Activated naive CD4-positive, alpha-beta T cell treated with anti-CD3 and anti-CD28 coated beads for 36 hours (primary cell): ENCODE measurements at places on chromosomes 5 and 9.

DNA sequence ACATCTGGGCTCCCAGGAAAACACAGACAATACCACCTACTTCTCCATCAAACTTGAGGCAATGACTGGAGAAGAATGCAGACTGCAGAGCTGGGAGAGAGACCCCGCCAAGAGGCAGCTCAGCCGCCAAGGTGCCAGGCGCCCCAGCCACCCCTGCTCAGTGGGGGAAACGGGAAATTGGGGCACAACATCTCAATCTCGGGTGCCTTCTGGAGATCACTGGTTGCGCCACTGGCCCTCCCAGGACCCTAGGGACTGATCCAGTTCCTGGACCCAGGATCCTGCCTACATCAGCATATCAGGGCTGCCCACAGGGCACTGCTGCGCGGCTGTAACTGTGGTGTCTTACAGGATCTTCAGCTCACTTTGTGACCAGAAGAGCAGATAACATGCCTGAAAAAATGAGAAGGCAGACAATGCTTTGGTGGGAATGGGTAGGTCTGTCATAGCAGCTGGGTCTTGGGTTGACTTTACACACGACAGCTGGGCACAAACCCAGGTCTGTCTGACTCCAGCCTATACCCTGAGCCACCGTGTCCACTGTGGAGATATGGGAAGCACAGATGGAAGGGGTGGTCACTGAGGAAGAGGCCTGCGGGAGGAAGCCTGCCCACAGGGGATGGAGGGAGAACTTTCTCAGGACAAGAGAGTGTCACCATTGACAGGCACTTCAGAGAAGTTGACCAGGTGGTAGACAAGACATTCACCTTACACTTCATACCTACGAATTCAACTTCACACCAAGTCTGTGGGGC is 135.2 kb upstream of the RAPGEF1 start:
- no peak for DNase-seq

DNA sequence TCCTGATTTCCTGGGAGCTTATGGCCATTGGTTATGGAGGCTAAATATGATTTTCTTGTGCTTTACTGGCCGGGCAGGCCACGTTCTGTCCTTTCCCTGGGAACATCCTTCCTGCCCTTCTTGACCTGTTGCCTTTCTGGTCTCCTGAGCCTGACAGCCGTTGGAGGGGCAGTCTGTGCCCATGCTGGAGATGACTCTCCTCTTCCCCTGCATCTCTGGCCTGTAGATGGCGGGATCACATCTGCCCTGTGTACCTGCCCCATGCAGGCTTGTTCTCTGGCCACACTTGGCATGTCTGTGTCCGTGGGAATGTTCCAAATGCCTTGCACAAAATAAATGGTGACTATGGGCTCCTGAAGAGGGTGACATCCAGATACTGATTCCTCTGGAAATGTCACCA is 253.1 kb upstream of the IRX4 start:
- DNase-seq: no peak

GRCh38 chr9:124820698-124821623 is 32.3 kb upstream of the WDR38 start:
- no peak for DNase-seq

DNA sequence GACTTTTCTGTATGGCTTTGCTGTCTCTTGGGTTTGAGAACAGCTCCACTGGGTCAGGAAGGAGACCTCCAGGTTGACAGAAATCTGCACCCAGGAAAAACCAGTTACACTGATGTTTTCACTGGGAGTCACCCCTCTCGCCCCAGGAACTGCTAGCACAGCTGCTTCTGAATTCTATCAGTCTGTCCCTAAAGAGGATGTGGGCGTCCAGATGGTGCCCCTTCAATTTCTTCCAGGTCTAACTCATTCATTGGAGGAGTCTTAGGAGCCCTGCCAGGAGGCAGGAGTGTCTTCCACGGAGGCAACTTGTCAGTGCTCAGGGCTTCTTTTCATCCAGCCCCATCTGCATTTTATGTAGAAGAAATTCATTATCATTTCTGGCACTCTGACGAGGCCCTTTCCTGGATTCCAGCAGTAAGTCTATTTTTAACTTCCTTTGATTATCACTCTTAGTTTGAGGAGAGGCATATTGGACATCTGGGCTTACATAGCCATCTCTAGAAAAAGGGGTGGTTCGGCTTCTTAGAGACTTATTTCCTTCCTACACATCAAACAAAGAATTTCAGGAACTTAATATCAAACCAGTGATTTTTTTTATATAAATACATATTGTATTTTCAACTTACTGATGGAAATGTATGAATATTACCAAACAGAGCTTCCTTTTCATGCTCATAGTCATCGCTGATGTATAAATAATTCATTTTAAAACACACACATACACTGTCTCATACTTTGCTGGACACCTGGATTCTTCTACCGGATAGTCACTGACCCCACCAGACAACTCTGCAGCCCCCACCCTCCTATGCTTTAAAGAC is 148.8 kb downstream of the IRX2 start:
- DNase-seq: no peak

DNA sequence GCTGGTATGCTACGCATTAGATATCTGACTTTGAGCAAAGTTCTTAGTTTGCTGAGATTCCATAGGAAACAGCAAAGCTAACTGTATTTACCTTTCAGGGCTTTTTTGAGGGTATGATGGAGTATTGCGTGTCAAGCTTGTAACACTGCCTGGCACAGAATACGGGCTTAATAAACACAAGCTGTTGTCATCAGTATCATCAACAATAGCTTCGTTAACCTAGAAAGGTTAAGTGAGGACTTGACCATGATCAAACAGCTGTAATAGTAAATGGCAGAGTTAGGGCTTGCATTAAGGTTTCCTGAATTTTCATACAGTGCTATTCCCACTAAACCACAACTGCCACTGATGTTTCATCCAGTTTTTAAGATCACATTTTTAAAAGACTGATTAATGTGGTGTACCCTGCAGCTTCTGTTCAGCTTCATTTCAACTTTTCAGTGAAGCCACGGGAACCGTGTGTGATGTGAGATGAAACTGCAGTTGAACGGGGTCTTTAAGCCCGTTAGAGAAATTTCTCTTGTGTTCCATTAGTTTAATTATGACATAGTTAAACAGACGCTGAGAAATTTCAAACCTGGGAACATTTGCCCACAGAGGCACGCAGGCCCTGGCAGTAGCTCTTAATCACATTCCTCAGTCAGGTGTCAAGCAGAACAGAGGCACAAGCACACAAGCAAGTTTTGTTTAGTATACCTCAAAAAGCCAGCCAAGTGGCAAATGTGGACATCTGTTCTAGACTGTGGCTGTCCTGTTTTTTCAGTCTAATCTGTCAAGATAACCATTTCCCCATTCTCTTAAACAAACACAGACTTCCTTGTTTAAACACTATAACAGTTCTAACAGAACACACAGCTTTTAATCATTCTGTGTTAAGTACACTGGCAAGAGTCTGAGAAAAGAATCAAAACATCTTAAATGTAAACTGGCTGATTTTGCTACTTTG is 147.1 kb downstream of the ZNF608 start:
- DNase-seq: no peak

GRCh38 chr5:96997265-96997859 is 61.5 kb downstream of the LNPEP start:
- peak; percentile 33 for DNase-seq

DNA sequence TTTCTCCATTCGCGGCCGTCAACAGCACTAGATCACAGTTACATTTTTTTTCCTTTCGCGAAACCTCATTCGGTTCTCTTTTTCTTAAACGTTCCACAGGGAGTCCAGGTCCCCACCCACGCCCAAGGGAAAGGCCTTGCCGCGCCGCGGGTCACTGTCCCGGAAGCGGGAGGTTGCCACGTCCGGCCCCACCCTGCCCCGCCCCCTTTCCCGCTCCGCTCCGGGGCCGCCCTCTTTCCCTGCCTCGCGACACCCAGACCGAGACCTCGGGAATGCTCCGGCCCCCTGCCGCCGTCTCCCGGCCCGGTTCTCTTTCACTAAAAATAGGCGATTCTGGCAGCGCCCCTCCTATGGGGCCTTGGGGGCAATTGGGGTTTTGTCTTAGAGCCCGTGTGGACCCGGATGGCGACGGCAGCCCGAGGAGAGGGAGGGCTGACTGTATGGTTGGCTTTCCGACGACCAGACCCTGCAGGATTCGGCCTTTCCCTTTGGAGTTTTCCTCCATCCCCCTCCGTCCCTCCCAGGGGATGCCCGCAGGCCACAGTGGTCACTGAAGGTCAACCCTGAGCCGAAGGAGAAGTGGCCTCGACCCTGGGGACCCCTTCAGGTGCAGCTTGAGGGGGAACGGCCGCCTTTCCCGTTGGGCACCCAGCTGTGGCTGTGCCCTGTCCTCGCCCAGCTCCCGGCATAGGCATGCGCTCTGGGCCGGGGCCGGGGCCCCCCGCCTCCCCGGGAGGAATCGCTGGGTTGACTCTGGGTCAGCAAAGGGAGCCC is 2.8 kb upstream of the RACK1 start:
- DNase-seq: peak; percentile 89

- no peak for DNase-seq
These were observed 83.5 kb downstream of the FEM1C start for GRCh38 chr5:115461093-115461492.

DNA sequence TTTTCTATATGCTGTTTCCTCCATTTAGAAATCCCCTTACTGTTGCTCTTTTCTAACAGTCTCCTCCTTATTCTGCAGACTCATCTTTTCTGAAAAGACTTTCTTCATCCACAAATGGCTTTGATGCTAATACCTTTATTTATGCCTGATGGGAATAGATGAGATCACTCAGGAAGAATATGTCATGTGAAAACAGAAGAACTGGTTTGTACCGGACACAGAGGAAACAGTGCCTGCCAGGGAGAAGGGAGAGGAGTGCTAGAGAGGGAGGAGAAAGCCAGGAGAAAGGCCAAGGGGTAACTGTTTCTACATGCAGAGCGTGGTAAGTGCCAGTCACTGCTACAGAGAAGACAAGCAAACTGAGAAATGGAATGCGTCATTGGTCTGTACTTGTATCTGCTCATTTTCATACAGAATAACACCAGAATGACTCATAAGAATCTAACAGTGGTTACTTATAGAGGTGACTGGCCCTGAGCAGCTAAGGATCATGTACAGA is 45.9 kb upstream of the PJA2 start:
- peak; percentile 54 for DNase-seq
